Dermis microvascular lymphatic vessel endothelial cell (primary cell): ENCODE measurements at places on chromosomes 2 and 18.
A peak's percentile ranks its signal among the peaks of the same experiment; 100 is the strongest.

DNA sequence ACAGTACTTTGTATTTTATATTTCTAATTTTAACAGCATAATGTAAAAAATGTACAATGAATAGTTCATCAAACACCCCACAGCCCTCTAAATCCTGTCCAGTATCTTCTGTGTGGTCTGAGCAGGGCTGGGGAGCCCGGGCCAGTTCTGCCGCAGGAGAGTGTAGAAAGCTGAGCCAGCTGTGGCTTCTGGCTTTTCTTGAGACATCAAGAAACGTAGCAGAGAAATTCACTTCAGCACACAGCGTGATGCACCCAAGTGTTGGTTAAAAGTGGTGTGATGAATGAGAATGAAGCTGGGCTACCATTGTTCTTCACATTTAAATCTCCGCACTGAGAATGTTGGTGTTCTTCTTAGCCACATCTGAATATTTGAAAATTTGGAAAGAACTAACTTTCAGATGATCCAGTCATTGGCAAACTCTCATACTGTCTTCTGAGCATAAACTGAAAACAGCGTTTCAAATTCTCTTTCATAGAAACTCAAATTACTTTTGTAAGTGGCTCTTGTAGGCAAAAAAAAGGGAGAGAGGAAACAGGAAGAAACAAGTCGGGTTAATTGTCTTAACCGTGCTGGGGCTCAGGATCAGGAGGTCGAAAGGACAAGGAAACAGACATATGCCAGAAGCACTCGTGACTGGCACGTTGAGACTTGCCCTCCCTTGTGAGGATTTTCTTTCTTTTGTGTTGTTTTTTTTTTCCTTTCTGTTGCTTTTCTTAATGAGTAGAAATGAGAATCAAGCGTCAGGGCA lies 23.4 kb upstream of the TMEM87B start:
- no peak for DNase-seq

DNA sequence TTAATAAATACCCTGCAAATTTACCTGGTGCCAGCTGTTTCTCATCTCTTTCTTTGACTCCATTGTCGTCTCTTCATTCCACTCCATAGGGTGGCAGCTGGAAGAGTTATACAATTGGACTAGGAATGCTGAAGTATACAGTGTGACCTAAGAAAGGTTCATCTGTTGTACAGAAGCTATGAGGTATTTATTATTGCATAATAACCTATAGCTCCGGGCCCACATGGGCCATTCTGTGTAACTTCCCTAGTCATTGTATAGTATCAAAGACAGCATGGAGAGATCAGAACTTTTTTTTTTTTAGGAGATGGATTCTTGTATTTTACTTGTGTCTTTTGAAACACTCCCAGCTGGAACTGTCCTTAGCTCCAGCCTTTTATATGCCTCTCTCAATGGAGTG lies 26.2 kb downstream of the BMP10 start:
- DNase-seq = no peak

DNA sequence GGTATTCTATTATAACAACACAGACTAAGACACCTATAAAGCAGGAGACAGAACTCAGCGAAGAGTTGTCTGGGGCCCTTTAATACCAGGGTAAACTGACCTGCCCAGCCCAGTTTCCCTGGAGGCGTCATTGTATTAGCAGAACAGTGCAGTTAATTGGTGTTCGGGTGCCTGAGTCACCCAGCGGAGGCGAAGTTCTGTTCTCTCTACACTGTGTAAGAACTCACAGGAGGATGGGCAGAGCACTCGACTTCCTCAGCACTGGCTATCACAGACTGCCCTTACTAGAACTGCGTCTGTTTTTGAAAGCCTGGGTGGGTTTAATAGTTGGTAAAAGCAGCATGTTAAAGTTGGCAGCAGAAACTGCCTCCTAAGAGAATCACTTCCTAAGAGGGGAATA lies 106.5 kb upstream of the ATP8B1 start:
- DNase-seq = no peak

GRCh38 chr2:117943013-117943672 lies 70.7 kb downstream of the CCDC93 start:
- DNase-seq = no peak

- no peak for DNase-seq
Observed at GRCh38 chr2:62740221-62740620, 34.7 kb downstream of the EHBP1 start.

DNA sequence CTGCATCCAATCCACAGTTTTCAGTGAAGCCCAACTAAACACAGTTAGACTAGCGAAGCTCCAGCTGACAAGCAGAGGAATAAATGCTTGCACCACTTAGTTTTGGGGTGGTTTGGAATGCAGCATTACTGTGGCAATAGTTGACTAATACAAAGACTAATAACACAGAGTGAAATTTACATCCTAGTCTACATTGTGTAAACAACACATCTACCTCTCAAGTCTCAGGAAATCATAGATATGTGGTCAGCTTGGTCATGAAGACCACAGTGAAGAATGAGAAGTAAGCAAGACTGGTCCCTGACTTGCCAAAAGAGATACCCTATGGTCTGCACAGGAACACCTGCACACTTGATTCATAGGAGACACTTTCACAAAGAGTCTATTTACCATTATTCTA lies 155.1 kb upstream of the TANK start:
- DNase-seq = no peak

GRCh38 chr2:12212841-12213597 lies 466.6 kb downstream of the LPIN1 start:
- DNase-seq = no peak

GRCh38 chr18:63339920-63340484 lies 20.4 kb upstream of the BCL2 start:
- DNase-seq = no peak

DNA sequence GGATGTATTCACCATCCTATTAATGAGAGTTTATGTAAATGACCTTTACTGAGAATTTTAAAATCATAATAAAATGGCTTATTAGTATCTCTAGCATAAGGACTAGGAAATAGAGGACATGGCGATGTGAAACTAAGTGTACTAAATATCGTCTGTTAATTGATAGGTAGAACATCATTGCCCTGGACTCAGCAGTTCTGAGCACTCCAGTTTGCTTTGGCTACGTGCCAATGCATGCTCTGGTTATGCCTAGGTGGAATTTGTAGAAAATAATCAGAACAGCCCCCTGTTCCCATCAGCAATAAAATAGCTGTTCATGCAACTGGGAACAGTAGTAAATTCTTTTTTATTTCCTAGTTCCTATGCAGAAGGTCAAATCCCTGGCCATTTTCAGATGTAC lies 247.8 kb downstream of the DOK6 start:
- no peak for DNase-seq

DNA sequence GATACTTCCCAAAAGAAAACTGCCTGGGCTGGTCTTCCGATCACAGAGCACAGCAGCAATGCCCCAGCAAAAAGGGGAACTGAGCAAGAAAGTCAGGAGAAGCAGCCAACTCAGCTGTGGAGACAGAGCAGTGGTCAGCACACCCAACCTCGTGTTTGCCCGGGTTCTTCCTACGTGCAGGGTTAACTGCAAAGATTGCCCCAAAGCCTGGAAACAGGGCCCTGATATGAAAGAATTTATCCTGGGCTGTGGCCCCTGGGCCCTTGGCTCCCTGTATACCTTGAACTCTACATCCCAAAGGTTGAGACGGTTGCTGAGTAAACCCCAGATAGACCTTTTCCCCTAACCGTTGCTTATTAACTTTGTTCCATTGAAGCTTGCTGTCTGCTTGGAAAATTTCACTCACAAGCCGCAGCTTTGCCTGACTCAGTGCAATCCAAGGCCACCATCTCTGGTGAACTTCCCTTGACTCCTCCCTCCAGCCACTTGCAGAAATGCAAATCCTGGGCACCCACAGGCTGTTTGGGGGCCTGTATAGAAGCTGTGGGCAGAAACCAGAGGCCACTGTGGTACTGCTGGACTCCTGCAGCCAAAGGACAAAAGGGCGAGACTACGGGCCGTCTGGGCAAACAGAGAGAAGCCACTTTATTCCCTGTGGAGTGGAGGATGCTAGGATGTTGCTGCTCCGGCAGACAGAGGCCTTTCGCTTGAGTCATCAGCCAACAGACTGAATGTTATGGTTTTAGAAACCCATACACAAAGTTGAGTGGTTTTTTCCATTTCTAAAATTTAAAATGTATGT lies 18.2 kb downstream of the NRP2 start:
- peak; percentile 79 for DNase-seq

DNA sequence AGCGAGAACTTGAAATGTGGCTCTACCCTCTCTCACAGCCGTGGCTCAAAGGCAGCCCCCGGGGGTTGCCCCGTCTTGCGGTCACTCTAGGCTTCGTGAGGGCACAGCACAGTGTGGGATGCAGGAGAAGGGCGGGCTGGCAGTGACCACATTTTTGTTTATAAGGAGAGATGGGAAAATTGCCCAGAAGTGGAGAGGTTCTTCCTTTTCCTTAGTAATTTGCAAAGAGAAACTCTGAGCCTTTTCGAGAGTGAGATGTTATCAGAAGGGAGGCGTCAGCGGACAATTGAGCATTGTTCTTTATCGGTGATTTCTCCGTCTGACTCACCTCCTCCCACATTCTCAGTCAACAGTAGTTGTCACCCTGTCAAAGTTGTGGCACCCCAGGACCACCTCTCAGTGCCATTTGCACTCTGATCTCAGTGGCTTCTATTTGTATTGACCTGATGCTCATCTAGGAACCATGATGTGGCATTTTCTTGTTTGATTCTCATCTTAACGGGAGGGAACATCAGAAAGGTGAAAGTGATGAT lies 89.6 kb downstream of the ACAA2 start:
- DNase-seq = peak; percentile 89

DNA sequence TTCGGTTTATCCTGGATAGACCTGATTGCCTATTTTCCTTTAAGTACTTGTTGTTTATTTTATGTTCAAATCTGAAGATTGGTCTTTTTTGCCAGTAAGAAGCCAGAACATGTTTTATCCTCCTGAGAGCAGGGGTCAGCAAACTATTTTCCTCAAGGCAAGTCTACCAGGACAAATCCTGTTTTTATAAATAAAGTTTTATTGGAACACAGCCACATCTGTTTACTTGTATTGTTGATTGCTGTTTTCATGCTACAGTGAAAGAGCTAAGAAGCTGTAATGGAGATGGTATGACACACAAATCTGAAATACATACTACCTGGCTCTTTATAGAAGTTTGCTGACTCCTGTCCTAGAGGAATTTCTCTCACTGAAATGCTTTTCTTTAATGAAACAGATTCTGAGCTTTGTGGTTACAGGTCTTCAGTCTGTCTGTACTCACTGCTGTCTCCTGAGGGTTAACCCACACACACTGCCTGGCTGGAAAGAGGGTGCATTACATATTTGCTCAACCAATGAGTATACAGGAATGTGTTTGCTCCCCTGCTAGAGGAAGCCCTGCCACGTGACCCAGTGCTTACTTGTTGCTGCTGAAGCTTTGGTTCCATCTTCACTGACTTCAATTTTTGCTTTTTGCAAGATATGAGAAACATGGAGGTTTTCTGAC lies 22.6 kb downstream of the MRPL44 start:
- DNase-seq = no peak

DNA sequence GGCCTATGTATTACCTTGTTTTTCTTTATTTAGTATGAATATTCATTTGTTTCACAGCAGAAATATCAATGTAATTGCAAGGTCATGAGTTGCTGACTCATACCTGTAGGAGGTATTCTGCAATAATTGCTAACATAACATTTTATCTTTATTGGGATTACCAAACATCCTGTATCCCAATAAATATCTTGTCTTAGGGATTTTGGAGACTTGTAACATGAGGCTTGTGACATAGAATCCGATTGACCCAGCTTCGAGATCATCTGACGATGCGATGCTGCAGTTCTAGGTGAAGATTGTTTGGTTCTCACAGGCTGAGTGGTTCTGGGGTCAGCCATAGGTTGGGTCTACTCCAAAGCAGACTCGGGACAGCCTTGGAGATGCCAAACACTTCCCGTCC lies 133.4 kb upstream of the RND3 start:
- no peak for DNase-seq

GRCh38 chr18:25348386-25349130 lies 3.4 kb downstream of the ZNF521 start:
- DNase-seq = no peak

DNA sequence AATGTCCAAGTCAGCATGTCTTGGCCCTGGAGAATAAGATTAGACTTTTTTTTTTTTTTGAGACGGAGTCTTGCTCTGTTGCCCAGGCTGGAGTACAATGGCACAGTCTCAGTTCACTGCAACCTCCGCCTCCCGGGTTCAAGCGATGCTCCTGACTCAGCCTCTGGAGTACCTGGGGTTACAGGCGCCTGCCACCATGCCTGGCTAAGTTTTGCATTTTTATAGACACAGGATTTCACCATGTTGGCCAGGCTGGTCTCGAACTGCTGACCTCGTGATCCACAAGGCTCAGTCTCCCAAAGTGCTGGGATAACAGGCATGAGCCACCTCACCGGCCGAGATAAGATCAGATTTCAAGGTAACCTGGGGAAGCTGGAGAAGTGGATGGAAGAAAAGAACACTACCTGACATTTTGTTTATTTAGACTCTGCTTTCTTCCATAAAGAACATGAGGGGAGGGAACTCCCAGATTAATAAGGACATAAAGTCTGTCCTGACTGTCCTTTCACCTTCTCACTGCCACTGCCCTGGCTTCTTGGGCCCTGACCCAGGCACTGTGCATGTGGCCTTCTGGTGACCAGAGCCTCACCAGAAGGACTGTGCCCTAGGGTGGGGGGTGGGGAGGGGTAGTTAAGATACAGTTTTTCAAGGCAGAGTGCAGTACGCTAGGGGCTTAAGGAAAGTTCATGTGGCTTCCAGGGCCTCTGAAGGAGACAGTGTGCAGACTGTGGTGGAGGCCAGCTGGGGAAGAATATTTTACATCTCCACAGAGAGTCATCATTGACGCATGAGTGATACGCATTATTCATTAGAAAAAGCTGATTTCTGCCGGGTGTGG lies 4.8 kb upstream of the IMPA2 start:
- DNase-seq = no peak

GRCh38 chr18:75745147-75745546 lies 317.6 kb upstream of the SMIM21 start:
- no peak for DNase-seq

DNA sequence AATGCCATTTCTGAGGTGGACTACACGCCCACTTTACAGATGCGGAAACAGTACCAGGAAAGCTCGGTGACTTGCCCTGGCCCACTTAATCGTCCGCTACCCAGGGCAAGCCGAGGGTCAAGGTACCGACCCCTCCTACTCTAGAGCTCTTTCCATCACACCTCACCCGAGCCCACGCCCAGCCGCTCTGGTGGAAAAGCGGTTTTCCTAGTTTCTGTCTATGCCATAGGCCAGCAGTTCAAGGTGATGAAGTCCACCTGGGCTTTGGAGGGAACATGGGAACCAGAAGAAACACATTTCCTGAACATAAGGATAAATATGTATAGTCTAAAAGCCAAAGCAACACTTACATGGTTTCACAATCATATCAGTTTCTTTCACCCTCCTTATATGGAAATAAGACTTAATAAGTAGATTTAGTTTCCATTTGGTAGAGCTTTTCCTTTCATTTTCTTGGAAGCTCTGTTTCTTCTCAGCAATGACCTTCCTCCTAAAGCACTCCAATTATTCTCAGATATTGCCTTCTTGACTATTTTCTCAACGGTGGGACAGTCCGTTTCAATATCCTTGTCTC lies 567 bp downstream of the VWA3B start:
- no peak for DNase-seq
